ENCODE measurements at places on chromosomes 11 and 22.
A peak's percentile ranks its signal among the peaks of the same experiment; 100 is the strongest.

- no peak for DNase-seq
Measured at GRCh38 chr11:34836958-34837856, 79.0 kb downstream of the APIP start.

- no peak for DNase-seq
Measured at GRCh38 chr11:70511345-70511744, 113.0 kb downstream of the CTTN start.

GRCh38 chr11:11605821-11606450, 15.9 kb downstream of the GALNT18 start:
- DNase-seq: no peak

DNA sequence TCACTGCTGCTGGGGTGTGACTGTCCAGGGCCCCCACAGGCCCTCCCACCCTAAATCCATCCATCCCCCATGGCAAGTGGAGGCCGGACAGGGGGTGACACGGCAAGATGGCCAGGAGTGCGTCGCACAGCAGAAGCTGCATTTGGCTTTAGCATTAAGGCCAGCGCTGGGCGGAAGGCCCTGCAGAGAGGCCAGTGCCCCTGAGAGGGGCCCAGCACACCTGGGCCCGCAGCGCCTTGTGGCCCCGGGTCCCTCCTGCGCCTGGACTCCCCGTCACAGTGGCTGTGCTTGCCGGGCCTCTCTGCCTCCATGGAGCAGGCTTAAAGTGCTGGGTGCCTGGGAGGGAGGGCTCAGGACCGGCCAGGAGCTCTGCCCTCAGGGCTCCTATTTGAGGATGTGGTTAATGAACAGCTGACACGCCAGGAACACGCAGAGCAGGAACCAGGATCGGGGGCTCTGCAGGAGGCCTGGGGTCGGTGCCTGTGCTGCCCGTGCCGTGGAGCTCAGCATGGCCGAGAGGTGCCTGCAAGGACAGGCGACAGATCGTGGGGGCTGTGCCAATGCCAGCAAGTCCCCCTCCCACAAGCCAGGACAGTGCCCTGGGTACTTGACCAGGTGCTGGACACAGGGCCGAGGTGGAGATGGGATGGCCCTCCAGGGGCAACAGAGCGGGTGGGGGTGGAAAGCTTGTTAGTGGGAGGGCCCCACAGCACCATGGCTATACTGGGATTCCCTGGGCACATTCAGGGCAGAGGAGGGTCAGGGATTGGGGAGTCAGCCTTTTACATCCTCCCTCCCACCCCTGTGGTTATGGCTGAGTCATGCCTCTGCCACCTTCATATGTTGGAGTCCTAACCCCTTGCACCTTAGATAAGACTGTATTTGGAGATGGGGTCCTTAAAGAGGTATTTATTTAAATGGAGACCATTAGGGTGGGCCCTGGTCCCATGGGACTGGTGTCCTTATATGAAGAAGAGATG, 30.9 kb upstream of the CARS1 start:
- DNase-seq: no peak

GRCh38 chr11:119359365-119360214, 13.1 kb upstream of the MFRP start:
- DNase-seq: peak; percentile 61

DNA sequence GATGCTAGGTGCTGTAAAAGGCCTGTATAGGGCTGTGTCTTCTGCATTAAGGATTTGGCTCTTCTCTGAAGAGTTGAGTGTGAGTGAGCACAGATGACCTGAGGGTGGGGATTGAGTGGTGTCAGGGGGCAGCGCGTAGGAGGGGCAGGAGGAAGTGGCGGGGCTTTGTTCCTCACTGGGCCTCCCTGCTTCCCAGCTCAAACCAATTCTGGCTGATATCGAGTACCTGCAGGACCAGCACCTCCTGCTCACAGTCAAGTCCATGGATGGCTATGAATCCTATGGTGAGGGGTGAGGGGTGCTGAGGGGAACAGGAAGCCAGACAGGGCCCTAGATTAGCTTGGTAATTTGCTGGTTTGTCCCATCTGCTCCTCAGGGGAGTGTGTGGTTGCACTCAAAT, 9.1 kb downstream of the PHOX2A start:
- DNase-seq: no peak

DNA sequence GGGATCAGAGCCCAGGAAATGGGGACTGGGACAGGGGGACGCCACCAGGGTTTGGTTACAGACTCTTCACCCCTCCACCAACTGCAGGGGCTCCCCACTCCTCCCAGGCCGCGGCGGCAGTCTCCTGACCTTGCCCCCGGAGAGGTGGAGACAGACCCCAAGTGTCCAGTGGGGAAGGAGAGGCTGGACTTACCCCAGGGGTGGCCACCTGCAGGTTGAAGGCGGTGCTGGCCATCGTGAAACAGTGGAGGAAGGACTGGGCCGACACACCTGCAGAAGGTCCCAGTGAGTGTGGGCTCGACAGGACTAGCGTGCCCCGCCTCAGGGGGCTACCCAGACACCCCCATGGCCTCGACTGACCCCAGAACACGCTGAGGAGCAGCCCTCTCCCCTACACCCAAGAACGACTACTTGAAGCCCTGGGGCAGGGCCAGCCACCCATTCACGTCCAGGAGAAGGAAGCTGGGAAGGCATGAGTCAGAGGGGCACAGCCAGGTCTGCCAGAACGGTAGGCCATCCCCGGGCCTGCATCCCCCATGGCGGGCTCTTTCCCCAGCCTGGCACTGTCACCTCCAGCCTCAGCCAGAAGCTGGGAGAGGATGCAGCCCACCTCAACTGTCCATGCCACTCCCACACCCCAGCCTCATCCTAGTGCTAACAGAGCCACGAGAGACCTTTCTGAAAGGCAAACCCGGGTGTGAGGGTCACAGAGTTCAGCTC, 2.3 kb downstream of the GATD1 start:
- no peak for DNase-seq

DNA sequence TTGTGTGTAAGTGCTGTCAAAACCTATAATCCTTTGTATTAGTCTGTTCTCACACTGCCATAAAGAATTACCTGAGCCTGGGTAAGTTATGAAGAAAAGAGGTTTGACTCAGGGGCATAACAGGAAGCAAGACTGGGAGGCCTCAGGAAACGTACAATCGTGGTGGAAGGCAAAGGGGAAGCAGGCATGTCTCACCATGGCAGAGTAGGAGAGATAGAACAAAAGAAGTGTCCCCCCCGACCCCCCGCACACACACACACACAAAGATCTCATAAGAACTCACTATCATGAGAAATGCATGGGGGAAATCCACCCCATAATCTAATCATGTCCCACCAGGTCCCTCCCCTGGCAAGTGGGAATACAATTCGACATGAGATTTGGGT, 2.3 kb upstream of the USP28 start:
- peak; percentile 20 for DNase-seq

- DNase-seq: no peak
Measured at GRCh38 chr22:25753252-25753651, 11.3 kb downstream of the MYO18B start.

- peak; percentile 95 for DNase-seq
Measured at GRCh38 chr22:36860821-36861659, at the start of gene NCF4. Gene NCF4 (plus strand): TSS chr22:36861006. CDS start chr22:36861172, 166 bp downstream.

DNA sequence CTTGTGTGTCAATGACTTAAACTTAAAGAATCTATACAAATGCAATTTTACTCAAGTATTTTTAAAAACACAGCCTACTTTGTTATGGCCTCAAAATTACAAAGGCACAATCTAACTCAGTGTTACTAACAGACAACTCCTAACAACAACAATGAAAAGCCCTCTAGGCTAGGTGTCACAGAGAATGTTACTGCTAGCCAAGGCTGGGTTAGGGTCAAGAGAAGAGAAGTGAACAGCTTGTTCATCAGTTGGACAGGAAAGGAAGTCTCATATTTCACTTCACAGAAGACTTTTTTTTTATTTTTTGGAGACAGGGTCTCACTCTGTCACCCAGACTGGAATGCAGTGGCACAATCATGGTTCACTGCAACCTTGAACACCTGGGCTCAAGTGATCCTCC, 26.0 kb downstream of the CLDN25 start:
- no peak for DNase-seq

DNA sequence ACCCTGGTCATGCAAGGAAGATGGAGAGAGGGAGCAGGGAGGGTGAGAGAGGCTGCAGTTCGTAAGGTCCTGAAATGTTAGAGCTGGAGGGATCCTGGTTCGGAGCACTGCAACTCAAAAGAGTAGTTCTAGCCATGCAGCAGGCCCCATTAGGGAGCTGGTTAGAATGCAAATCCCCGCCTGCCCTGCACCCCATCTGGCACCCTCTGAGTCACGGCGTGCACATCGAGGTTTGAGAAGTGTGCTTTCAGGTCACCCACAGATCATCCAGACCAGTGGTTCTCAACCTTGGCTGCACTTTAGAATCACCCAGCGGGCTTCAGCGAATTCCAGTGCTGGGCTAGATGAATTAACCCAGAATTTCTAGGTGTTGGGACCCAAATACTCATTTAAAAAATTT, 48.2 kb downstream of the ST3GAL4 start:
- no peak for DNase-seq

DNA sequence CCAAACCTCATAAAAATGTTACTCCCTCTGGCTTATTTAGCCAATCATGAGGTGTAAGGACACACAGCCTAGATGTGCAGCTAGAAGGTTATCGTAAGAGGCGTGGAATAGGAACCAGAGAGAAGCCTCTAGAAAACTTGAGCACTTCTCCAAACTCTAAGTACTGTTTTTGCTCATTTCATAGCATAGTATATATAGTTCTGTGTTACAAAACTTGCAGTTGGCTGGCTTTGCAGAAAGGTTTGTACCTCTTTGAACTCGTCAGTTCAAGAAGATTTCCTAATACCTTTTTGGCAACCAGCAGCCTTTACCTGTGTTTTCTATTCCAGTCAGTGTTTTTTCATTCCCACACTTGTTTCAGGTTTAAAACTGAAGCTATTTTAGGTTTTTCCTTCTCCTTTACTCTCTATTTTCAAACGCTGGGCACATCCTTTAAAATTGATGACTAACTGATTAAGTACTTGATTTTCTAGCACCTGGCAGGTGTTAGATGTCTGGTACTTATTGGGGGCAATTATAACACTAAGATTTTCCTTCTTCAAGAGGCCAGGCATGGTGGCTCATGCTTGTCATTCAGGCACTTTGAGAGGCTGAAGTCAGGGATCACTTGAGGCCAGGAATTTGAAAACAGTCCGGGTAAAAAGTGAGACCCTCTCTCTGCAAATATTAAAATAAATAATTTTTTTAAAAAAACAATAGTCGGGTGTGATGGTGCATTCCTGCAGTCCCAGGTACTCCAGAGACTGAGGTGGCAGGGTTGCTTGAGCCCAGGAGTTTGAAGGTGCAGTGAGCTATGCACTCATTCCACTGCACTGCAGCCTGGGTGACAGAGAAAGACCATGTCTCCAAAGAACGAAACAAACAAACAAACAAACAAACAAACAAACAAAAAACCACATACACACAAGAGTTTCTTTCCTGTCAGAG, 125.2 kb downstream of the LRRC4C start:
- DNase-seq: no peak

- peak; percentile 59 for DNase-seq
Measured at GRCh38 chr11:64553554-64554201, 37.3 kb upstream of the SLC22A12 start.

- no peak for DNase-seq
Measured at GRCh38 chr11:94068764-94069163, 47.6 kb downstream of the HEPHL1 start.

- DNase-seq: peak; percentile 14
Measured at GRCh38 chr22:27913162-27913741, 5.8 kb downstream of the PITPNB start.

DNA sequence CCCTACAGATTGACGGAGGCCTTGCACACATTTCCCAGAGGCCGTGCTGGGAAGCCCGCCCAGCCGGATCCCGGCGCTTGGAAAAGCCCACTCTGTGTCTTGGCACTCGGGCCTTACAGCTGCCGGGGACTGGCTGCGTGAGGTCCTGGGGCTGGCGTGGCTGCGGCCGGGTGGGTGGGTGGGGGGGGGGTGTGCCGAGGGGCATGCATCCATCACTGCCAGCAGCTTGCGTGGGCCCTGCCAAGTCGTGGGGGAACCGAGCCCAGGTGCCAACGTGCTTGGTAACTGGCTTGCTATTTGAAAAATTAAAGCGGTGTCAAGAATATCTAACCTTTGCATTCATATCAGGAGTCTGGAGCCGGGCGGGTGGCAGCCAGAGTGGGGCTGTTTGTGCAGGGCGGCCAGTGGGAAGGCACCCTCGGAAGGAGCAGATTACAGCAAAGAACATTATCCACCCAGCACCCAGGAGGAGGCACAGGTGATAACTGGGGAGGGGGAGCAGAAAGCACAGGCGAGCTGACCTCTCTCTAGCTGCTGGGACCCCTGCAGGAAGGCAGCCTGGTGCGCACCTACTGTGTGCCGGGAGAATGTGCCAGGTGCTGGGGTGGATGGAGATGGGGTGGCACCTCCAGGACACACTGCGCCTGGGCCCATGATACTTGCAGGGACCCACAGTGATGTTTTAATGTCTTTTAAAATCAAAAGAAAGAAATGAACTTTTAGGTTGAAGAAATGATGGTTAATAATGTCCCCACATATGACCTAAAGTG, 28.5 kb upstream of the SMIM38 start:
- no peak for DNase-seq

DNA sequence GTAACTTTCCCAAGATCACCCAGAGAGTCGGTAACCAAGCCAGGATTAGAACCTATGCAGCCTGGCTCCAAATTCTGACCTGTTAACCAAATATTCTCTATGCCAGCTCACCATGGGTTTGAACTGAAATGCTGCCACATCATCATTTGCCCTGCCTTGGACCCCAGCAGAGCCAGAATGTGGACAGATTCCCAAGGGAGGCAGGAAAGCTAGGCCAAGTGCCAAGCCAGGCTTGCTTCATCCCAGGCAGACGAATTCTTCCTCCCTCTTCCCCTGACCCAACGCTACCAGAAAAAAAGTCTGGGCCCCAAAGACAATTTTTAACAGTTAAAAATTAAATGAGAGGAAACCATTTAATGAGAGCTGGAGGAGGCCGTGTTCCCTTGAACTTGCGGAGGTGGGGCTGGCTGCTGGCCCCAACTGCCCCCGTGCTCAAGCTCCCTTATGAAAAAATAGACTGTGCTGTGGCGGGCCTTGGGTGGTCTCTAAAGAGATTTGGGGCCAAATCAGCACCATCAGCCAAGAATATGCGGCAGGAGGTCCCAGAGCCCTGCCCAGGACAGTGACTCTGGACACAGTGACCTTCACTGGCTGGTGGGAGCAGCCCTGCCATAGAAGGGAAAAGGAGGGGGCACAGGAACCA, 184.1 kb upstream of the SYT13 start:
- no peak for DNase-seq

GRCh38 chr22:26570115-26570514, 19.8 kb downstream of the TPST2 start:
- DNase-seq: no peak

DNA sequence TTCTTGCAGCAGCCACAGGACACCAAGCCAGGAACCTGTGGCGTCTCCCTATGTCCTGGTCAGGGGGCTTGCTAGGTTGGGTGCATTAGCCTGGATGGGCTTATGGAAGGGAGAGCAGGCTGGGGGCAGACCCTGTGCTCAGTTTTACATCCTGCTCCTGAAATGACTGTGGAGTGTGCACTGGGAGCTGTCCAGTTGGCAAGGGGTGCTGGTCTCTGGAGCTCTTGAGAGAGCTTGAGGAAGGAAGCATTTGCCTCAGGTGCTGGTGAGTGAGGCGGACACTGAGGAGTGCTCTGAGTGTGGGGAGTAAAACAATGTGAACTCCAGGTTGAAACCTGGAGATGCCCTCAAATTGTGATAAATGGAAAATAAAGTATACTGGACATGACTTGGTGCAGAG, 3.4 kb downstream of the SCGB1D4 start:
- no peak for DNase-seq

GRCh38 chr22:17922925-17923903, 101.1 kb downstream of the MICAL3 start:
- no peak for DNase-seq

Measured in OCI-LY7 (cell line).